ENCODE measurements at places on chromosomes 1 and 21.

DNA sequence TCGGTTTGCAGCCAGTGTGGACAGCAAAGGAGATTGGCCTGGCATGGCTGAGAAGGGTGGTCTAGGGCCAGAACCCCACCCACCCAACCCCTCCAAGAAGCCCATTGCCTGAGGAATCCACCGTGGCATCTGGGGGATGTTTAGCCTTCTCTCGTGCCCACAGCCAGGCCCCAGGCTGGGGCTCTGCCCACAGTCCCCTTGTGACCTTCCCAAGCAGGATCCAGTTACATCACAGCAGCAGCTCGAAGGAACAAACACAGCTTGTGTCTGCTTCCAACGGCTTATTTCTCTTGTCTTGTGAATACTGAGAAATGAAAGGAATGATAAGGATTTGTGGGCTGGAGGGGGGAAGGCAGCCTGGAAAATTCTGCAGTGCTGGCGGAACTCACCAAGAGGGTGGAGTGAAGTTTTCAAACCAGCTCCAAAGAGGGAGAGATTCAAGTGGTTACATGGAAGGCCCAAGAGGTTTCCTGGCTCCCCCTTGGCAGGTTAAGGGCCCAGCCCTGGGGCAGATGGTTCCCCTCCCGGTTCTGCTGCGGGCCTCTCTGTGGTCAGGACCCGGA, 61.6 kb downstream of the DHRS3 start:
- DNase-seq = no peak

- no peak for DNase-seq
Observed at GRCh38 chr1:64043976-64044375, 159.4 kb upstream of the UBE2U start.

DNA sequence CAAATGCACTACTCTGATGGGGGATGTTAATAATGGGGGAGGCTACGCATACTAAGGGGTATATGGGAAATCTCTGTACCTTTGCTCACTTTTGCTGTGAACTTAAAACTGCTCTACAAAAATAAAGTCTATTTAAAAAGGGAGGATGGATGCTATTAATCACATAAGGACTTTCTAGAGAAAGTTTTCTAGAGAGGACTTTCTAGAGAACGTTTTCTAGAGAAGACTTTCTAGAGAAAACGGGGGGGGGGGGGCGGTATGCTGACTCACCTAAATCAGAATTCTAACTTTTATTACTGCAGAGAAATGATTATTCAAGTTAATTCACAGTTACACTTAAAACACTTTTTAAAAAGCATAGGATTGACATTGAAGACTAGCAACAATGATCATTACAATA, 76.2 kb downstream of the USP1 start:
- DNase-seq = no peak

DNA sequence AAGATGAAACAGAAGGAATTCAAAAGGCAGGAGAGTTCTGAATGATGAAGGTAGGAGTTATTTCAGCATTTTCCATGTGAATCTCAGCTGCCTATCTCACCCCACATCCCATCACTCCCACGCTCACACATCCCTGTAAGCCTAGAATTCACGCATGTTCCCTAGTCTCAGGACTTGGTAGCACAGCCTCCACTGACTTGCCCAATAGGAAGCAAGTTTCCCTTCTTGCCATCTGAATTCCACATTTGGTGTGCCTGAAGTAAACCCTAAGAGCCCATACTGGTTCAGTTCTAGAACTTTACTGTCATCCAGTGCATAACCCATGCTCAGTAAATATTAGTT, 56.6 kb downstream of the STYXL2 start:
- DNase-seq = no peak

- DNase-seq = no peak
Observed at GRCh38 chr1:113429461-113430153, 39.3 kb downstream of the MAGI3 start.

DNA sequence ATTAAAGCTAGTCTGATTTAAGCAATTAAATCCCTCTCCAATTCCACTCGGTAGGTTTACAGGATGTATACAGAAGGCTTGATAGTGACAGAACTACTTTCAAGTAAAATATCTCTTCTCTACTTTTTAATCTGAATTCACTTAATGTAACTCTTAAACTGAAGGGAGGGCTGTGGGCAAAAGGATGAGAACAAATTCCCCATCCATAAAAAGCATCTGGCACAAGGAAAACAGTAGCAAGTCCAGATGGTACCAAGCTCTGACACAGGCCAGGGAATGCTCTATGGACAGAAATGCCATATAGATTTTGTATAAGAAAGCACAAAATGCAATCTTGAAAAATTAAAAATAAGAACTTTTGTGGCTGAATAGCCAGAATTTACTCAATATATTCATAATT, 53.1 kb upstream of the USH2A start:
- DNase-seq = no peak

DNA sequence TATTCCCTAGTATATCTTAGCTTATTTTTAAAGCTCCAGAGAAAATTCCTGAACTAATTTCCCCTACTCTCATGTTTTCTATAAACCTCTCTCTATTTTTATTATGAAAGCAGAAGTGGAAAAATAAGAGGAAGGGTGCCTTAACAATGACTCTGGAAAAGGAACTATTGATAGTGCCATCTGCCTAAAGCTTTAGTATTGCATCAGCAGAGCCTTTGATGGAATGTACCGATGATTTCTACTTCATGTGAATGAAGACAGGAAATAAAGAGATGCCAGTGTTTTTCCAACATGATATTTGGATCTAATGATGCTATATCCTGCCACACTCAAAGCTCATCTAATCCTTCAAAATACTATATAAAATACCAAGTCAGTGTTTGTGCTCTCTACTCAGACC, 35.1 kb downstream of the TNFSF18 start:
- no peak for DNase-seq

DNA sequence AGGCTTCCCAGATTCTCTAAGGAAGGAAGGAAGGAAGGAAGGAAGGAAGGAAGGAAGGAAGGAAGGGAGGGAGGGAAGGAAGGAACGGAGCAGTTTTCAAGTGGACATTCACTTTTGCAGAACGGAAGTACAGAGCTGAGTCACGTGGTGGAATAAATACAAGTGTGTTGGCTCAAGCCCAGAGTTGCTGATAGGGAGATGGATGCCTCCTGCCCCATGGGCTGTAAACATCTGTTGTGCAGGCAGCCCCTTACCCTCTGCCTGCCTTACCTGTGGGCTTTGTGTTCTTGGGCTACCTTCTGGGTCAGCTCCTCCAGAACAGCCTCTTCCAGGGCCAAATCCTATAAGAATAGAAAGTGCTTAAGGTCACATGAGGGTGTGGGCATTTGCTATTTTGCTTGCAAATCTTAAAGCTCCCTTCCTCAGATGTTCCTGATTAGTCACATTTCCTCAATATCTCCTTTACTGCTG, 121.7 kb downstream of the SMYD2 start:
- DNase-seq = no peak

DNA sequence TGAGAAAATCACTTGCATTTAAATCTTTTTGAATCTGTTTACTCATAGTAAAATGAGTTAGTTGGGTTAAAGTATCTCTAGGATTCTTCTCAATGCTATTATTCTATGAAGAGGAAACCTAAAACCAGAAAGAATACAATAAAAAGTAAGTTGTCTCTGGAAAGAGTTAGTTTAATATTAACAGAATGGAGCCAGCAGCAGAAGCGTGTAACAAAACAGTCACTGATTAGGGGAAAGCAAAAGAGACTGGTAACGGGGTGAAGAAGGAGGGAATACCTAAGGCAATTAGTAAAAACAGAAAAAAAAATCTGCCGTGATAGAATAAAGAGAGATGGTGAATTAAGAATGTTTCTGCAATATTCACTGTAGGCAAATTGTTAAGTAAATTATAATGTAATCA, 60.0 kb downstream of the NRDC start:
- DNase-seq = no peak

- peak; percentile 79 for DNase-seq
Observed at GRCh38 chr1:41268154-41268770, 26.2 kb upstream of the SCMH1 start.

DNA sequence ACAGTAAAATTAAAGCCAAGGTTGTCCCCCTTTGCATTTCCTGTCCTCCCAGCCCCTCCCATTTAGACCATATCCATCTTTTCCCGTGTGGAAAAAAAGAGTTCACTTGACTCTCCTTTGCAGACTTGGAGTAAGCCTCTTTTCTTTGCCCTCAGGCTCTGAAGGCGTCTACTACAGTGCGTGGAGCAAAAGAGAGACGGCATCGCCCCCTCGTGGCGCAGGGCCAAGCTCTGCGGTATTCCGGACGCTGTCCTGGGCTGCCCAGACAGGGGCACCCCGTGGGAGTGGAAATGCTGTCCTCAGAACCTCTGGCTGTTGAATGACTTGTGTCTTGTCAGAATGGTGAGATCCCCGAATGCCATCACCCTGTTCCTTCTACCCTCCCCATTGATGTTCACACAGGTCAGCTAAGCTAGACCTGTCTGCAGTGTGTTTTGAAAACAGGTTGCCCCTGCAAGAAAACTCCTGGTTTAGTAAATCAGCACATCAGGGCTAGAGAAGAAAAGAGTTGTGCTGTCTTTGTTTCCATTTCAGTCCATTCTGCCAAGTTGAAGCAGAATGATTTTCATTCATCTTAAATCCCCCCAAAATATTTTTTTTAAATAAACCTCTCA, 12.3 kb upstream of the GJA8 start:
- peak; percentile 83 for DNase-seq

DNA sequence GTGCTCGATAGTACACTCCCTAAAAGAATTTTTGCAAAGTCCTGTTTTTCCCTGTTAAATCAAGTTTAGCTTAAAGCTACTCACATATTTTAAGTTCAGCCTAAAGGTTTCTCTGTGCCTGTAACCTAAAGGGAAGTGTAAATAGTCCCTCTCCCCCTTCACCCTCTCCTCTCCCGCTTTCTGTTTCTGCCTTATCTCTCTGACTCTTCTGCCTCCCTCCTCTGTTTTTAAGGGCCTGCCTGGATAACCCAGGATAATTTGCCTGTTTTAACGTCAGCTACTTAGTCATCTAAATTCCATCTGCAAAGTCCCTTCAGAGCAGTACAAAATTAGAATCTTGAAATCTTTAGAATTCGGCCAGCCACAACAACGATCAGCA, 92.6 kb downstream of the NID1 start:
- DNase-seq = no peak

DNA sequence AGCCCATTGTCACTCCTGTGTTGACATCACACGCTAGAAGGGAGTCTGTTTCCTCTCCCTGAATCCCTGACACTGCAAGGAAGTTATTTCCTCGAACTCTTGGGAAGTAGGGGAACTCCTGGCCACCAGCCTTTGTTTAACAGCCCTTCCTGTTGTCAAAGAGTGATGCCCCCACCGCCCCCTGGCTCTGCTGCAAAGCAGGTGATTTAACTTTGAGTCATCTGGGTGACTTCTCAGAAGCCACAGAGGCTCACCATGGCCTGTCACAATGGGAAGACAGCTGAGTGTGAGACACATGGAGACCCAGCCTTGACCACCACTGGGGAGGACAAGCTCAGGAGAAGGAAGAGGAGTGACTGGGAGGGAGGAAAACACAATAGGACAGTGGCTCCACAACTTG, 182.8 kb downstream of the PSMG1 start:
- DNase-seq = peak; percentile 65

DNA sequence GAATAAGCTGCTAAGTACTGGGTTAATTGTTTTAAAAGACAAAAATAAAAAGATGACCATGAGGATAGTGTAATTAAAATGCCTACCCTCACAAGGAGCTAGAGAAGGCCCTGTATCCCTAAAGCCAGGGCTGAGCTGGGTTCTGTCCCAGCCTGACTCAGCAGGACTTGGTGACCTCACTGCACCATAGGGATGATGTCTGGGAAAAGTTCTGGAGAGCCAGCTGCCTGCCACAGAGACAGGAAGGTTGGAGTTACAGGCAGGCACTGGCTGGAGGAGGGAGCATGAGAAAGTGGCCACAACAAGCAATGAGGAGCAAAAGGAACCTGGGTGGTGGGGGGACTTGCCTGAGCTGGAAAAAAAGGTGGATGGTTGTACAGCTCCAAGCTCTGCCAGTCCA, 5.7 kb upstream of the TNR start:
- no peak for DNase-seq

GRCh38 chr1:32180186-32181060, 948 bp downstream of the TXLNA start:
- peak; percentile 58 for DNase-seq

DNA sequence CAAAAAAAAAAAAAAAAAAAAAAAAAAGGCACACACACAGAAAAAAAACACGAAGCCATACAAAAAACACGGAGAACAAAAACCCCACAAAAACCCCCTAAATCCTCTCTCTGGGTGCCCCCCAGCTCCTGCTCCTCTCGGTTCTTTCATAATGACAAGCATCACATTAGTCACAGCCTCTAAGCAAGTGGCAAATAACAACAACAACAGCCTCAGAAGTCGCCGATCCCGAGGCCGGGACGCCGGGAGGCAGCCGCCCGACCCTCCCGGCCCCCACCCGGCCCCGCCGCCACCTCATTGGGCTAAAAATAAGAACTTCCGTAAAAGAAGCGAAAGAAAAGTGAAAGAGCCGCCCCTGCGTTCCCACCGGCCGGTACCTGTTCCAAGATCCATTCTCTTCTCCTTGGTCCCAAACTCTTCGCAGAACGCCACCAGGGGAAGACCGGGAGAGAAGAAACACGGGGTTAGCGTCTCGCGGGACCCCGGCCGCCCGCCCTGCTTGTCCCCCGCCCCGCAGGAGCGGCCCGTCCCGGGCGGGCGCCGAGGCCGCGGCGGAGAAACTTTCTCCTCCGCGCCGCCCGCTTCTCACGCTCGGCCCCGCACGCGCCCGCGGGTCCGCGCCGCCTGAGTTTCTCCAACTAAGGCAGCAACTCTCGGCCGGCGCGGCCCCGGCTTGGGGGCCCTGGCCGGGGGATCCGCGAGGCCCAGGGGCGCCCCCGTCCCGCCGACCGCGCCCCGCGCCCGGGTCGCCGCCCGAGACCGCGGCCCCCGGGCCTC, 102.8 kb downstream of the CASZ1 start:
- peak; percentile 57 for DNase-seq

GRCh38 chr1:240495601-240496000, 116.4 kb downstream of the GREM2 start:
- DNase-seq = no peak

DNA sequence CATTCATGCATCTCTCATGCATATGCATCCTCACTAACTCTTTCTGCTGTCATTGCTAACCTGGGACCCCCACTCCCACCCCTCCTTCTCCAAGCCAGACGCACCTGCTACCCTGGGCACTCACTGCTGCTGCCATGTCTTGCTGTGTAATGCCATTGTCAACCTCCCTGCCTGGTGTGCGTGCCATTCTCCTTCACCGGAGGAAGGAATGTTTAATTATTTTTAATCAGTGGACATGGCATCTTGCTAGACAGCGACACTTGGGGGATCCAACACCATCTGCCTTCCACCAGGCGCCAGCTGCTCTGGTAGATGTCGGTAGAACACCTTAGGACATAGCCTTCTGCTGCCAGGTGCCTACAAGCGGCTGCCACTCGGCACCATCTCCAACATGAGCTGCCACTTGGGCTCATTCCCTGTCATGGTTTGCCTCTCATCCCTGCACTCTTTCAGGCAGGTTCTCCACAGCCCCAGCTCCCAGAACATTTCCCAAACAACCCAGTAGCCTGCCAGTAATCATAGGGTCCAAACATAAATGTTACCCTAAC, 306.9 kb downstream of the TTLL7 start:
- DNase-seq = no peak

DNA sequence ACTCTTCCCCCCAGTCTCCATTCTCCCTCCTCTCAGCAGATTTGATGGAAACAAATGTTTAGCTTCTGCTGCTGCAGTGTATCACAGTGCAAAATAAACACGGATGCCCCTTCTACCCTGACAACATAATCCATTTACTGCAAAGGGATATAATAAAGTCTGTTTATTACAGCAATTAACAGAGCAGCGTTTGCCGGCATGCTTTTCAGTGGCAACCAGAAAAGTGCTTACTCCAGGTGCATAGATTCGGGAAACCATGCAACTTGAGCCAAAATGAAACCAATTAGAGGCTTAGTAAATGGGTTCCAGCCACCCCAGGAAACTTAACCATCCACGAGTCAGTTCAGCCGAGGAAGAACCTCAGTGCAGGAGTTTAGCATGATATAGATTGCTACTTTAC, 12.9 kb upstream of the LEMD1 start:
- no peak for DNase-seq

All from stimulated activated CD8-positive, alpha-beta memory T cell treated with anti-CD3 and anti-CD28 coated beads, Interleukin-4, amount 100 ng/mL, for 48 hours (primary cell).